ENCODE measurements at places on chromosomes 11 and 22.
A peak's percentile ranks its signal among the peaks of the same experiment; 100 is the strongest.

DNA sequence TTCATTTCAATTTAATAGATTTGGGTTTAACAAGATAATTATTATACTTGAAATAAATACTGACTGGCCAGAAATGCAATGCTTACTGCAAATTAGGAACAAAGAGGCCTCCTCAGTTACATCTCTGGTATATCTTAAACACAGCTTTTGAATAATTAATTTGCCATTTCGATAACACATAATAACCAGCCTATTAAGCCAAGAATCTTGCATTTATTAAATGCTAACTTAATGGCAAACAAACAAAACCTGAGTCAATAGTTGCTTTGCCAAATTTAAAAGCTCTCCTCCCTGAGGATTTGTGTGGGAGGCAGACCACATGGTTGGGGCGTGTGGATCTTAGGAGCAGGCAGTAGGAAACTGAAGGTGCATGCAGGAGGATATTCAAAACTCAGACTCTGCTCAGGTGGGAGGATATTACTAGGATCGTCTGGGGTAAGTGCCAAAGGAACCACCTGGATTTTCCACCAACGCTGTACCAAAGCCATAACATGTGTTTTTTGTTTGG is 17.9 kb upstream of the FJX1 start:
- no peak for DNase-seq

- no peak for DNase-seq
Measured at GRCh38 chr11:90380206-90380605, 157.4 kb upstream of the CHORDC1 start.

GRCh38 chr22:49523374-49524008 is 304.2 kb downstream of the BRD1 start:
- DNase-seq = no peak

GRCh38 chr11:57222239-57222638 is 14.8 kb downstream of the APLNR start:
- no peak for DNase-seq

GRCh38 chr22:20949698-20950183 is 17.3 kb upstream of the AIFM3 start:
- no peak for DNase-seq

DNA sequence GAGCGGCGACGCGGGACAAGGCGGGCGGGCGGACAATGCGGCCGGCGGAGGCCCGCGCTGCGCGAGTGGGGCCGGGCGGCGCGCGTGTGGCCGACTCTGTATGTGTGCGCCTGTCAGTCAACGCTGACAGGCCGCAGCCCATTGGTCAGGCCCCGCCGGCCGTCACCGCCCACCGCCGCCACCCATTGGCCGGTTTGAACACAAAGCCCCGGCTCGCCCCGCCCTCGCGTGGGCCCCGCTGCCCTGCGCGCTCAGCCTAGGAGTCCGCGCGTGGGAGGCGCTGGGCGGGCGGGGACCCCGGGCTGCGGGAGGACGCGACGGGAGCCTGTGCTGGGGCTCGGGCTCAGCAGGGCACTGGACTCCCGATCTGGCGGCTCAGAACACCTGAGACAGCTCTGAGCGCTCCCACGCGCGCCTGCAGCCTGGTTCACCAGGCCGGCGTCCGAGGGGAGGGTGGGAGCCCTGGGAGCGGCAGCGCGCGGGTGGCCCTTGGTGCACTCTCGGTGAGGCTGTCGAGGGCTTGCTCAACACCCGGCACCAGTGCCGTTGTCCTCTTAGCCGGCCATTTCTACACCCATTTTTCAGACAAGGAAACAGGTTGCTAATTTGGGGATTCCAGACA is at the start of gene SUN2:
Gene SUN2, minus strand, starts transcription at position 88 of the 622 bp plus-strand sequence. CDS start 3,370 bp downstream, outside the sequence.
- peak; percentile 91 for DNase-seq

- DNase-seq = no peak
Measured at GRCh38 chr11:120608760-120609211, 97.2 kb downstream of the GRIK4 start.

GRCh38 chr22:23243006-23243573 is 62.8 kb downstream of the BCR start:
- DNase-seq = peak; percentile 38

GRCh38 chr22:21916309-21916918 is 36.2 kb downstream of the PPM1F start:
- DNase-seq = no peak

- DNase-seq = no peak
Measured at GRCh38 chr11:20026629-20027555, 133.4 kb downstream of the DBX1 start.

DNA sequence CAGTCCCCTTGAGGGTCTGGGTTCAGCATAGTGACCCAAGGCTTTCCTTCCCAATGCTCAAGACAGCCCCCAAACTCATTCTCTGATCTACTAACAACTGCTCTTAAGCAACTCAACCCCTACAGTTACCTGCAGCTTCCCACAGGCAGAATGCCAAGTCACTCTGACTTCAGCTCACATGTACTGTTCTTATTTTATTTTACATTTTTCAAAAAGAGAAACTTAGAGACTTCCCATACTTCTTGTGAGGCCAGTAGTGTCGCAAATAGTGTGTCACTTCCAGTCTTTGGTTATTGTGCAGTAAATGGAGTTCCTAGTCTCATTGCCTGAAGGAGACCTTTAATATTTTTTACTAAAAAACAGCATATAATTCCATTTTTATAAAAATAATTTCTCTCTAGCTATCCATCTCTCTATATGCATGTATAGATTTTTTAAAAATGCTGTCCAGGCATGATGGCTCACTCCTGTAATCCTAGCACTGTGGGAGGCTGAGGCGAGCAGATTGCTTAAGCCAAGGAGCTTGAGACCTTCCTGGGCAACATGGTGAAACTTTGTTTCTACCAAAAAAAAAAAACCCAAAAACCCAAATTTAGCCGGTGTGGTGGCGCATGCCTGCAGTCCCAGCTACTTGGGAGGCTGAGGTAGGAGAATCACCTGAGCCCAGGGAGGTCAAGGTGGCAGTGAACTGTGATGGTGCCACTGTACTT is 41.8 kb downstream of the ENTHD1 start:
- no peak for DNase-seq

DNA sequence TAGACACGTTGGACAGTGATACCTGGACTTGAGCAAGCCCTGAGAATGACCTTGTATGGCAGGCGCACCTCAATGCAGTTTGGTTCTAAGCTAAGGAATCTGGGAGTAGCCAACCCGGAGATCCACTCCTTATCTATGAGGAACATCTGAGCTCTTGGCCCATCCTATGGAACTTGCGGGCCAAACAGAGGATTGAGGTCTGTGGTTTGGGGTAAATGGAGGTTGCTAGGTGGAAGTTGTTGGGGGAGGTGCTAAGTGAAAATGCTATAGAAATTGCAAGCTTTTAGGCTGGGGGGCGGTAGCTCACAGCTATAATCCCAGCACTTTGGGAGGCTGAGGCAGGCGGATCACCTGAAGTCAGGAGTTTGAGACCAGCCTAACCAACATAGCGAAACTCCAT is 8.9 kb downstream of the GDPD5 start:
- DNase-seq = no peak

- no peak for DNase-seq
Measured at GRCh38 chr11:35144136-35144741, 5.3 kb downstream of the CD44 start.

- DNase-seq = no peak
Measured at GRCh38 chr22:26709617-26710390, 52.4 kb downstream of the MIAT start.

DNA sequence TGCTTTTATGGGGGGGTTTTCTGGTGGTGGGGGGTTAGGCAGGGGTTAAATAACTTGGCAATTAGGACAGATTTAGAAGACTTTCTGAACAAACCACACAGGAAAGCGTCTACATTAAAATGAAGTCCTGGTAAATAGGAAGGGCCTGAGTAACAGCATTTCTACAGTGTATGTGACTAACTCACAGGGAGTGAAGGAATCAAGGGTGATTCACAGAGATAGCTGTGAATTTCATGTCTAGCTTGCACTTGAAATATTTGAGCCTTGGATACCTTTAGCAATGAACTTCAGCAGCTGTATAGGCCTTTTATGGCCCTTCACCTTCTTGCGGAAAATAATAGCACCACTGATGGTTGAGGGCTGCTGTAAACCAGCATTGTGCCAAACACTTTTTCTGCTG is 26.1 kb upstream of the LDHA start:
- no peak for DNase-seq

GRCh38 chr11:33296695-33297094 is 39.5 kb downstream of the HIPK3 start:
- DNase-seq = no peak

GRCh38 chr11:40819230-40819629 is 640.2 kb downstream of the LRRC4C start:
- DNase-seq = no peak

DNA sequence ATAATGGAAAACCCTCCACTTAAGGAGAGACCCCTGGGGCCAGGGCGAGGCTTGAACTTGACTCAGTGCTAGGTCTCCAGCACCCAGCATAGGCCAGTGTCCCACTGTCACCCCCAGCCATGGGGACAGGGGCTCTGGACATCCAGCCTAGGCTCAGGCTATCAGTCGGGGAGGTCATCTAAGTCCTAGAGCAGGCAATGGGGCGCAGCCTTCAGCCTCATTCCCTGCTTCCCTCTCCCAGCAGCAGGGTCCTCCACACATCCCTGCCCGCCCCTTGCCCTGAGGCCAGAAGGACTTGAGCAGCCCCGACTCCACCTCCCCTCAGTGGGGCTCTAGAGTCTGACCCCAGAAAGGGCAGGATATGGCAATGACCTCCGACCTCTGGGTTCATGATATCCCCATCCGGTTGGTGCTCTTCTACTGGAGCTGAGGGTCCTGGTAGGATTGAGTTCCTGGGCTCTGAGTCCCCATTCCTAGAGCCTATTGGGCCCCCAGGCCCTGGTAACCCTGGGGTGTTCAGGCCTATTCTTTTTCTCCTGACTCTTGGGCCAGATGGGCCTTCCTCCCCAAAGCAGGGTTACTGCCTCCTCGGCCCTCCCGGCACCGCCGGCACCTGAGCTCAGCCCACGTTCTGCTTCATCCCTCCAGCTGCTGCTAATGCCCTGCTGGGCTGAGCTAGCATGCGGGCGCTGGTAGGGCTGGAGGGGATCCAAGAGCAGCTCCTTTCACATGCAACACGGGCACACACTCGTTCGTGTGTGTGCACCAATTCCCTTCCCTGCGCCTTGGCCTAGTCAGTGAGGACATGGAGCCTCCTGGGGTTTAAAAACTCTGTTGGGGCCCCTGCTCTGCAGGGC is 4.4 kb downstream of the CST6 start:
- DNase-seq = no peak

DNA sequence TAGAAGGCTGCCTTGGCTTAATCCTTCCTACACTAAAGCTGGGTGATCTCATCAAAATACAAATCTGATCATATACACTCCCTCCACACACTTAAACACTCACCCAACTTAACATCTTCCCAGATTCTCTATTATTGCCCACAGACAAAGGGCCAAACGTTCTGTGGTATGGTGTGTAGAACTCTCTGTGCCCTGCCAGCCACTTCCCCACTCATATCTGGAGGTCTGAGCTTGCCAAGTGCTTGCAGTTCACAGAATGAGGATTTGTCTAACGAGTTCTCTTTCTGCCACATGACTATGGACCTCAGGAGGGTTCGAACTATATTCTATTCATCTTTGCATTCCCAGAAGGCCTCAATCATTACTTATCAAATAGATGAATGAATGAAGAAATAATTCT is 77.6 kb downstream of the MPPED2 start:
- no peak for DNase-seq

DNA sequence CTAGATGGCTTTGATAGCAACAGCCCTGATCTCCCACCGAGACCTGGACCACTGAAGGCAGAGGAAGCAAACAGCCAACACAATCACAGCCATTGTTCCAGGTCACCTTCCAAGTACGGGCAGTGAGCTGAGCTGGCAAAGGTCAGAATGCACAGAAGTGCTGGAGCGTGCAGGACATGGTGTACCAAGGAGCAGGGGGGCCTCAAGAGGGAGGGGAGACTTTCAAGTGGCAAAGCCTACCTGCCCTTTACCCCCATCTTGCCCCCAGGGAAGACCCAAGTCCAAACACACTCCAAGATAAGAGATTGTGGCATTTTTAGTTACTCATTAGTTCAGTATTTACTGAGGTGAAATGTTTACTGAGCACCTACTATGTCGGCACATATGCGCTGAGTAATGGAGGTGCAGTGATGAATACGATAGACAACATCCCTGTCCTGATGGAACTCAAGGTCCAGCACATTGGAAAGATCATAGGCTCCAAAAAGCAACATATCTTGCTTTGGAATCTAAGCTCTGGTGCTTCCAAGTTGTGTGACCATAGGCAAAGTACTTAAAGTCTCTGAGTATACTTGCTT is 26.0 kb upstream of the TTC12 start:
- DNase-seq = no peak

DNA sequence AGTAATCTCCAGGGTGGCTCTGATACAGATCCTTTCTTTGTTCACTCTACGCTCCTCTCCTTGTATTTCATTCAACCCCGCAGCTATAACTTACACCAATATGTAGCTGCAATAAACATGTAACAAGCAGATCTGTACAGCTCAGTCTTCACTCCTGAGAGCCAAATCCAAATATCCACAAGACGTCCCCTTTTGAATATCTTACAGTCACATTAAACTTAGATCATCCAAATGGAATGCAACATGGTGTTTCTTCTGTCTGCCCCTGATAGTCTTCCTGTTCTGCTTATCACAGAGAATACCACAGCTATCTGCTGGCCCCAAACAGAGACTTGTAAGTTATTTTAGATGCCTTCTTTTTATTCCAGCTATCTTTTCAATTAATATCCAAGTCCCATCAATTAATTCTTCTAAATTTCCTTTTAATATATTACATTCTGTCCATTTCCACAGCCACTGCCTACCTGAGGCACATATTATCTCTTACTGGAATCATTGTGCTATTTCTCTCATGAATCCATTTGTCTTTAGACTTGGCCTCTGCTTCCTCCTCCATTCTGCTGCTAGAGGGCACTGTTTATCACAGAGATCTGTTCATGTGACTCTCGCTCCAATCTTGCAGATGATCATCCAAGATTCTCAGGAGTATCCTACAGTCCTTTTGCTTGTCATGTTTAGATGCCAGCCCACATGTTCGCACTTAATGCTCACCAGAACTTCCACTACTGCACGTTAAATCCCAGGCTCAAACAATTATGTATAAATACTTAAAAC is 908.6 kb downstream of the NTM start:
- DNase-seq = no peak

GRCh38 chr11:8298801-8299786 is 35.4 kb upstream of the LMO1 start:
- DNase-seq = no peak

- no peak for DNase-seq
Measured at GRCh38 chr11:116869610-116870009, 32.2 kb upstream of the APOA1 start.

Measured in stimulated activated CD8-positive, alpha-beta memory T cell treated with anti-CD3 and anti-CD28 coated beads, Interleukin-4, amount 100 ng/mL, for 4 hours (primary cell).